ENCODE measurements at places on chromosomes 16 and 17.

DNA sequence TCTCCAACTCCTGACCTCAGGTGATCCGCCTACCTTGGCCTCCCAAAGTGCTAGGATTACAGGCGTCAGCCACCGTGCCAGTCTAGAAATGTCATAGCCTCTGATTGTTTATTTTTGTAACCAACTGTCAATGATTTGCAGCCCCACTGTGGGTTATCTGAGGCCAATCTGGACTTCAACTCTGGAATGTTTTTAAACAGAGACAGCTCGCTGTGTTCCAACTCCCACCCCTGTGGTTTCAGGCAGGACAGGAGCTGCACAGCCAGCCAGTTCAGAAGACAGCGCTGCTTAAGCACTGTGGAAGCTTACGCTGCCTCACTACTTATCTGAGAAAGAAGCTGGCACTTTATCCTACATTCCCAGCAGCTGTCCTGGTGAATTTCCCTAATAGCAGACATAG is 19.5 kb downstream of the MRM3 start:
- DNase-seq: no peak

DNA sequence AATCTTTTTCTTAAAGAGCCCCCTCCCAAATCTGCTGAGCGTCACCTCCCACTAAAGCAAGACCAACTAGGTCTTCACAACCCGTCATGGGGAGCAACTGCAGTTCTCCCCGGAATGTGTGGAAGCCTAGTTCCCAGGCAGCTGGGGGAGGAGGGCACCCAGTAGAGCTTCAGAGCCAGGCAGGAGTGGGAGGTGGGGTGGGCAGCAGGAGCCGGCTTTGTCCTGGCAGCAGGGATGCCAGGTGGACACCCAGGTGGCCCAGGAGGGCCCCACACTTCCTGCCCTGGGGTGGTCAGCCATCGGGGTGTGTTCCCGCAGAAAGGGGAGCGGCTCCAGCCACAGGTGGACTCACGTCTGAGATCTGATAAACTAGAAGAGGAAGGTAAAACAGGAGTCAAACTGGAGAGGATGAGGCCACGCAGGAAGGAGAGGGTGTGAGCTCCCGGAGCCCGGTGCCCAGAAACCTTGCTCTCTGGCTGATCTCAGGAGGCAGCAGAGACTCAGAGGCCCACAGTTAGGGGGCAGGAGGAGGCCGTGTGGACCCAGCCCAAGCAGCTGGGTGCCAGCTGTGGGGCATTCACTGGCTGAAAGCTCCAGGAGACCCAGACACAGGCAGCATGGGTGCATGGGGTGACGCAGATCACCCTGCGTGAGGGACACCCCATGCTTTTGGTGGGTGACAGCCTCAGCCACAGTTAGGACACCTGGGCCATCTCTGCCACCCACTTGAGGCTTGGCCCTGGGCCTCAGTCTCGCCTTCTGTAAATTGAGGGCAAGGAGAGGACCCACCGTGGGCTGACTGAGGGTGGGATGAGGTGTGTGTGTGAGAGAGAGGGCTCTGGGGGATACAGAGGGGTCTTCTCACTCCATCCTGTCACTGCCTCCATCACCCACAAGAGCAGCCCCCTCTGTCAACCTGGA is 260.8 kb upstream of the TNRC6C start:
- DNase-seq: no peak

DNA sequence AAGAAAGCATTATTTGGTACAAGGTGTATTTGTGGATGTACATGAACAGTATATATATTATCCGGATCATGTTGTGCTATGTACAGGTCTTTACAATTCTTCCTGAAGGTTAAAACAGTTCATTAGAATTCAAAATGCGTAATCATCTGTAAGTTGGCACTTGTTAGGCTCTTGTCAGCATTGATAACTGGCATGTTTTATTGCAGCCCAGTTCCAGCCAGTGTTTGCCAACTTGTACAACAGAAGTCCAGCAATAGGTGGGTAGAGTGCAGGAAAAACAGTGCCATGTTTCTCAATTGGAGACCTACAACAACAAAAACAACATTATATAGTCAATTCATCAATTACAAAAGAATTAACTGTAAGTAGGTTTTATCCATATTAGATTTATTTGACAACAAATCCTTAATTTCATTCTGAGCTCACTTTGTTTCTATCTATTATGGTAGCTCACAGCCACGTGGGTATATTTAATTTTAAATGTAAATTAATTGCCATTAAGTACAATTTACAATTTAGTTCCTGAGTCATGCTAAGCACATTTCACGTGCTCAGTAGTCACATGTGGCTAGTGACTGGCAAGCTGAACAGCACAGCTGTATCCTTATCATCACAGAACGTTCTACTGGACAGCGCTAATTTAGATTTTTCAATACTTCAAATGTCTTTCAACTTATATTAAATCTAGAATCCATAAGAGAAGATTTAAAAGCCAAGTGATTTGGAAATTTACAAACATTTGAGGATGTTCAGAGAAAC is 8.6 kb upstream of the ANKFY1 start:
- no peak for DNase-seq

DNA sequence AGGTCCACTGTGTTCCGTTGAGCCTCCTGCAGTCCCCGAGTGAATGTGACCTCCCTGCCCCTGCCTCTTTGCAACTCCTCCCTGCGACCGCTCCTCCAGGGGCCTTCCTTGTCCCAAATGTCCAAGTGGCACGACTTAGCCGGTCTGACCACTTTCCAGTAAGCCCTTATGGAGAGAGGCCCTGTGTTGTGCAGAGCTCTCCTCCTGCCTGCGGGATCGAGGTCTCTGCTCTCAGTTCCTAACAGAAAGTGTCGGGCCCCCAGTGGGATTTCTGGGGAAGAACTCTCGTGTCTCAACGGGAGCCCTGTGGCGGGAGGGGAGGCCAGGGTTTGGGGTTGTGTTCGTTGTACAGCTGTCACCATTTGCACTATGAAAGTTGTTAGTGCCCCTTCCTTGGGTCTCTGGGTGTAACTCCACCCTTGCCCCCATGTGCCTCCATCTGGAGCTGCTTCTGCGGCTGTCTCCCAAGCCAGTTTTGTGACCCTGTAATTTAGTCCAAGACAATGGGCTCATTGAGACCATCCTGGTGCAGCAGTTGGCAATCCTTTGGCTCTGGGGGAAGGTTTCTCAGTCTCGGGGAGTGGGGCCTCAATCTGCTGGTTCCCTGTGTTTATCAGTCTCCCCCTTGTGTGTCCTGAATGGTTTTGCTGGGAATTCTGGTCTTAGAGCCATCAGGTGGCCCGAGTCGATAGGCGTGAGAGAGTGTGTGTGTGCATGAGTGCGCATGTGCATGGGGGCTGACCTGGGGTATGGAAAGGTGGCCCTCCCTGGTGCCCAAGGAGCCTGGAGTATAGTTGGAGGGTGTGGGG is 234.5 kb downstream of the SEC14L1 start:
- DNase-seq: no peak
